ENCODE measurements at places on chromosomes 2 and 18.
A peak's percentile ranks its signal among the peaks of the same experiment; 100 is the strongest.

DNA sequence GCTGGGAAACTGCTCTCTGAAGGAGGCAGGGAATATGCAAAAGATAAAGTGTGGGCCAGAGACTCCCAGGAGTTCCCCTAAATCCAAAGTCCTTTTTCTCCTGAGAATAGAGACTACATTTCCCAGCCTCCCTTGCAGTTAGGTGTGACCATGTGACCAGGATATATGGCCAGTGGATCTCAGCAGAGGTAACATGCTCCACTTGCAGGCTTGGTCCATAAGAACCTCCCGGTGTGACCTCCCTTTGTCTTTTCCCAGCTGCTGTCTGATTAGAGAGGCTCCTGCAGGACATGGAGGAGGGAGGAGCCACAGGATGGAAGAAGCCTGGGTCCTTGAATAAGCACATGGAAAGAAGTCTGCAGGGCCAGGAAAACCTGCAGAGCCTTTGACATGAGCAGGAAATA lies 76.2 kb downstream of the TGFA start:
- no peak for DNase-seq

GRCh38 chr18:78807668-78808067 lies 171.9 kb upstream of the SALL3 start:
- no peak for DNase-seq

DNA sequence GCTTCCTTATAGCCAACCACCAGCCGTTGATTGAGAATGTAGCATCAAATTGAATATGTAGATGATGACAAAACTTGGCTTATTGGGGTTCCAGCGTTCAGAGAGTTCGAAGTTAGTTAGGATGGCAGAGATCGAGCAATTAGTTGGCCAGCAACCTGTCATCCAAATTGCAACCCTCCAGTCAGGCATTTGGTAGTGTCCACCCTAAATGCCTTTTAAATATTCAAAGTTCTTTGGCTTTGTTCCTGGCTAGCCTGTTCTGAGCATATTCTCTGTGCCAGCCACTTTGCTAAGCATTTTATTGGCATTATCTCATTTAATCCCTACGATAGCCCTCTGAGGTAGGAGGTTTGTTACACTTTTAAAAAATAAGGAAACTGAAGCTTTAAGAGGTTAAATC lies 342.8 kb downstream of the SETBP1 start:
- DNase-seq = no peak

DNA sequence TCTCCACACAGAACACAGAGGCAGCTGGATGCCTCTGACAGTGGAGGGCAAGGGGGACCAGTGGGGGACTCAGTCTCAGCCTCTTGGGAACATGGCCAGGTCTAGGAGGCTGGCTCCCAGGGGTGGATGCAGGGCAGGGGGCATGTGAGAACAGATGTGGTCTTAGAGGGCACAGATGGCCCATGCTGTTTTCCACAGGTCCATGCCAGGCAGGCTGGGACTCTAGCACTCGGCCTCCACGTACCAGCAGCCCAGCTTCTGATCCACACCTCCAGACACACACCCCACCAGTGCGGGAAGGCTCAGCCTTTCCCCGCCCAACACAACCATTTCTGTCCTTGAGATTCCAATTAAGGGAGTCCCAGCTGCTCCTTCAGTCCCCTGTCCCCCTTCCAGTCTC lies 42.4 kb downstream of the TNS1 start:
- no peak for DNase-seq

DNA sequence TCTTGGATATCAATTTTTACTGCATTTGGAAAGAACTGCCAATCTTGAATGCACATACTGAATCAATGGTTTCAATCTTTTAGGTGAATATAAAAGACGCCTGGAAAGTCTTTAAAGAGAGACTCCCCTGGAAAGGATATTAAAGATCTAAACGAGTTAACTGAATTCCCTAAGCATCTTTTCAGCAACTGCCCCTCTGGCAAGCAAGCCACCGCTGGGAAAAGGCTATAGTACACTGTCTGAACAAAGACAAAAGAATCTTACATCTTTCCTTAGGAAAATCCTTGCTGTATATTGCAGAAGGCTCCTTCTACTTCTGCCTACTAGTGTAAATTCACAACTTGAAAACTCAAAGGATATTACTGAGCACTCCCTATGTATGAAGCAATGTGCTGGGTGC lies 28.0 kb downstream of the MYO5B start:
- no peak for DNase-seq

DNA sequence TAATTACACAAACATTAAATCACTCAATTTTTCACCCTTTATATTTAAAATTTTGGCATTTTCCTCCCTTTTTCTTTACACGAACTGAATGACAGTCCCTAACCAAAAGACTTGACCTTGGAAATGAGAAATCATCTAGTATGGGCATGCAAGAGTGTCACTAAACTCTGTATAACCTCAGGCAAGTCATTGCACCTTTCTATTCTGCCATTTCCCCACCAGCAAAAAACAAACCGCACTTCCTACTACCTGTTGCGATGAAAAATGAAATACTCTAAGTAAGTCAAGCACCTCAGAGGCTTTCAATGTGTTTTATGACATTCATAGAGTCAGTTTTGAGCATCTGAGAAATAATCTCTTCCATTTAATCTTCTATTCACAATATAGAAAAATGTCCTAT lies 44.1 kb downstream of the ANKRD44 start:
- no peak for DNase-seq

DNA sequence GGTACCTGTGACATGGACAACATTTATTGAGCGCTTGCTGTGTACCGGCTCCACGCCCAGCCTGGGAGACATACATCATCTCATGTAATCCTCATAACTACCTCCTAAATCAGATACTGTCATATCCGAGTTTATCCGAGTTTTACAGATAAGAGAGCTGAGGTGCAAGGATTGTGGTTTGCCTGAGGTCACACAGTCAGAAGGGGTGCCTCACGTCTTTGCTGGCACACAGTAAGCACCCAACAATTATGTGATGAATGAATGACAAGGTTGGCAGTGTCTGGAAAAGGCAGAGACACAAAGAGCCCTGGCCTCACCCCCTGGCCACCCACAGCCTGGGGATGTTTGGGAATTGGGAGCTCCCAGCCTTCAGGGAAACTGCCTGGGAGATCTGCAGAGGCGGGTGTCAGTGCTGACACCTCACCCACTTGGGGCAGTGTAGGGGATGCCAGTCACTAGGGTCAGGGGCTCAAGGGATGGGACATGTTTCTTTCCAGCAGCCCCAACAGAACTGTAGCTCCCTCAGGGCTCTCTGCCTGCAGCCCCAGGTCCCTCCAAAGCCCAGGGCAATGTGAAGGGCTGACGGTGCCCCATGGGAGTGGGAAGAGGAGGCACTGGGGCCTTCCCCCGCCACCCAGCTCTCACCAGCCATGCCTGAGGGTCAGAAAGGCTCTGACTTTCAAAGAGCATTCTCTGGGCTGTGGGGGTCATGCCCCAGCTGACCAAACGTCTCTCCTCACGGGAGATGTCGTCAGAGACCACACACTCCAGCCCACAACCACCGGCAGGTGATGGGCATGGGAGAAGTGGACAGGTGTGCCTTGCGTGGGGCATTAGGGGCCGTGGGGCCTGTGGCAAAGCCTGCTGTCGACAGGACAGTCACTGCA lies 157.5 kb downstream of the ZFP36L2 start:
- no peak for DNase-seq

- DNase-seq = peak; percentile 33
Observed at GRCh38 chr2:197904446-197904845, 100.1 kb downstream of the PLCL1 start.

GRCh38 chr2:217920879-217921603 lies 81.8 kb downstream of the TNS1 start:
- DNase-seq = no peak

GRCh38 chr2:11534746-11535484 lies 1.1 kb downstream of the GREB1 start:
- no peak for DNase-seq

GRCh38 chr2:143572421-143572820 lies 443.2 kb downstream of the ARHGAP15 start:
- no peak for DNase-seq

- no peak for DNase-seq
Observed at GRCh38 chr18:44911773-44912172, 231.1 kb downstream of the SETBP1 start.
